HCT116 (cell line): ENCODE measurements at places on chromosomes 13 and 19. TPM values are rescaled to one million over a fixed set of nuclear protein-coding genes. Genes with fewer than 3 reads are reported as not detected.
A peak's percentile ranks its signal among the peaks of the same experiment; 100 is the strongest.

The TMIGD2 gene
- total RNA-seq, result not detected

- DNase-seq, result no peak
These were observed 44.8 kb upstream of the FLT1 start for GRCh38 chr13:28539625-28540286.

- DNase-seq, result no peak
These were observed at the start of gene HOMER3 for GRCh38 chr19:18940769-18941627. TSS of gene HOMER3 (minus strand) at chr19:18941217. CDS start at chr19:18938982, 2,235 bp downstream.

GRCh38 chr13:37870489-37870845 lies 895 bp upstream of the TRPC4 start:
- no peak for DNase-seq

- no peak for DNase-seq
These were observed 121.0 kb downstream of the MRPL57 start for GRCh38 chr13:21297447-21297846.

GRCh38 chr13:38398711-38399493 lies 49.3 kb downstream of the UFM1 start:
- DNase-seq, result no peak

DNA sequence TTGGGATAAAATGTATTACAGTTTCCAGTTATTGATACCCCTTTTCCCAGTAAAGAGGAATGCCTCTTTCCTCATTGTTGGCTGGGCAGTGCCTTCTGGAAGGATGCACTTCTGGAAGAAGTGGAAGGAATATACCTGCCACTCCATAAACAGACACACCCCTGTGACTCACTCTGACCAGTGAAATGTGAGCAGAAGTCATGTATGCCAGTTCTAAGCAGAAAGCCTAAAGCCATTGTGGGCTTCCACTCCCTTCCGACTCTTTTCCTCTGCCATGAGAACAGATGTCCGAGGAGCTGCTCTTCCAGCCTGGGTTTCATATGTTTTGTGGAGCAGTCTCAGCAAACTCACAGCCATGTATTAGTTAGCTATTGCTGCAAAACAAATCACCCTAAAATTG lies 166.1 kb upstream of the SERP2 start:
- DNase-seq, result no peak

GRCh38 chr13:59348617-59349016 lies 815.1 kb downstream of the DIAPH3 start:
- no peak for DNase-seq

GRCh38 chr13:55067946-55068345 lies 2039.3 kb downstream of the OLFM4 start:
- DNase-seq, result no peak

- DNase-seq, result no peak
These were observed 30.9 kb downstream of the RASA3 start for GRCh38 chr13:114101358-114102130.

DNA sequence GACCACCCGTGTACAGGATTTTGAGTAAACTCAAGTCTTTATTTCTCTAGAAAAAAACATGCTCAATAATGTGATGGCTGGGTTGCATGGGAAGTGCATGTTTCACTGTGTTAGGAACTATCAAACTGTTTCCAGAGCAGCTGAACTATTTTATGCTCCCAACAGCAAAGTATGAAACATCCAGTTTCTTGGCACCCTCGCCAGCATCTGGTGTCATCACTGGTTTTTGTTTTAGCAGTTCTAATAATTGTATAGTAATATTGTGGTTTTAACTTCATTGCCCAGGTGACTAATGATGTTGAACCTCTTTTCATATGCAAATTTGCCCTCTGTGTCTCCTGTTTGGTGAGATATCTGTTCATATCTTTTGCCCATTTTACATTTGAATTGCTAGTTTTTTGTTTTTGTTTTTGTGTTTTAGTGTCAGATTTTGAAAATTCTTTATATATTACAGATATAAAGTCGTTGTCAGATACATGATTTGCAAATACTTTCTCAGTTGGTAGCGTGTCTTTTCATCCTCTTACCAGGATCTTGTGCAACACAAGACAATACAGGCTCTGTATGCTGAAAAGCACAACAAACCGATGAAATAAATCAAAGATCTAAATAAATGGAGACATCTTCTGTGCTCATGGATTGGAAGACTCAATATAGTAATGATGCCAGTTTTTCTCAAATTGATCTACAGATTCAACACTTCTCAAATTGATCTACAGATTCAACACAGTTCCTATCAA lies 87.8 kb downstream of the IPO5 start:
- DNase-seq, result no peak

GRCh38 chr19:38538793-38539528 lies 78.8 kb downstream of the MAP4K1 start:
- no peak for DNase-seq

The CGB5 gene
- total RNA-seq, result not detected

- DNase-seq, result no peak
These were observed 128.9 kb downstream of the COG6 start for GRCh38 chr13:39784347-39784746.

DNA sequence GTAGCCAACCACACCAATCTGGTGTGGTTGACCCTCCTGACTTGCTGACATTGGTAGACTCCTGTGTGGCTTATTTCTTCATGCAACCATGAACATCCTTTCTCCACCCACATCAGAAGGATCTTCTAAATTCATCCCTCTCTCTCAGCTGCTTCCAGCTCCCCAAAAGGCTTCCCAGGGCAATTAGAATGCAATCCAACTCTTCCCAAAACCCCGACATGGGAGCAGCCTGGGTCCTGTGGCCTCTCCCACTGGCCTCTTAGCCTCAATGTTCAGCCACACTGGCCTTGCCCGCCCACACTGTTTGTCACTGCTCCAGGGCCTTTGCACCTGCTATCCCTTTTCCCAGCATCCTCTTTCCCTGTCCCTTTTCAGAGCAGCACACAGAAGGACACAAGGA lies 199.8 kb upstream of the SGCG start:
- no peak for DNase-seq

DNA sequence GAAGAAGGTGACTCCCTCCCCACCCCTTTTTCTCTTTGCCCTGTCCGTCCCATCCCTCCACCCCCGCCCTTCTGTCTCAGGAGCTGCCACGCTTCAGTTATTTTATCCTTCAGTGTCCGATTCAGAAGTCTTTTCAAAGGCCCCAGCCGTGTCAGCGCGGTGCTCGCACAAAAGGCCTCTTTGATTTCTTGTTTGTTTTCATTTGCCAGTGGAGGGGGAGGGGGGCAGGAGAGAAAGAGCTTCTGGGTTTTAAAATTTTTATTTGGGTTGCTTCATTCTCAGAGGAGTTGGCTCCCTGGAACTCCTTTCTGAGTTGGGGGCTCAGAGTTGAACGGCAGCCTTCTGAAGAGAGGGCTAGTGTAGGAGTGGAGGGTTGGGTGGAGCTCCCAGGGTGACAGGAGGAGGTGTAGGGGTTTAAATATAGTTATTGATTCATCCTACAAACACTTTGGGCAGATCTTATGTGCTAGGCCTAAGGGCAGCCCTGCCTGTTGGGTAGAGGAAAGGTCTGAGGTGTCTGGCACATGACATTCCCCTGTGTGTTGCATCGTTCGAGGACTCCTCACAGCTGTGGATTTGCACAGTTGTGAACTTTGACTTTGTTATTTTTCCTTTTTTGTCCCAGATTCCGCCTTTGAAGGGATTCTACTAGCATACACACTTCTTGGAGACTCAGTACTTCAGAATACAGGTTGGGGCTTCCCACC lies 36.8 kb downstream of the NFIX start:
- DNase-seq, result no peak

DNA sequence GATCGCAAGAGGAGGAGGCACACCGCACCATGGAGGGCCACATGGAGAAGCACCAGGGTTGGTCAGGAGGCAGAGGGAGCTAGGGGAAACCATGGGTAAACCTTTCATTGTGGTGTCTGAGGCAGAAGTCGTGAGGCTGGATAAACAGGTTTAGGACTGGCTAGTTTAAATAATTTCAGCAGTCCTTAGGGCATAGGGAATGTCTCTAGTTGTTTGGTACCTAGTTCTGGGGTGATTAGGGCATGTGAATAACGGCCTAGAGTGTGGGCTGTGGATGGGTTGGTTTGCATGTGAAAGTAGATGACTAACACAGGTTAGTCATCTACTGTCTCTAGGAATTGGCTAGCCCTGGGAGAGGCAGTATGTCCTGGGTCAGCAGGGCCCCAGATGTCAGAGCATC lies 102.3 kb downstream of the STOML3 start:
- DNase-seq, result no peak

GRCh38 chr19:17225053-17225452 lies 973 bp upstream of the OCEL1 start:
- DNase-seq, result no peak

DNA sequence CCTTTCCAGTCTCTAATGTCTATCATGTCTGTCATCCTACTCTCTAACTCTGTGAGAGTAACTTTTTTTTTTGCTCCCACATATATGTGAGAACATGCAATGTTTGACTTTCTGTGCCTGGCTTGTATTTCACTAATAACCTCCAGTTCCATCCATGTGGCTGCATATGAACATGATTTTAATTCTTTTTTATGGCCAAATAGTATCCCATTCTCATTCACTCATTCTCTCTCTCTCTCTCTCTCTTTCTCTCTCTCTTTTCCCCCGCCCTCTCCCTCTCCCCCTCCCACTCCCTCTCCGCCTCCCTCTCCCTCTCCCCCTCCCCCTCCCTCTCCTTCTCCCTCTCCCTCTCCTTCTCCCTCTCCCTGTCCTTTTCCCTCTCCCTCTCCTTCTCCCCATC lies 52.0 kb downstream of the DNAJC3 start:
- DNase-seq, result no peak

DNA sequence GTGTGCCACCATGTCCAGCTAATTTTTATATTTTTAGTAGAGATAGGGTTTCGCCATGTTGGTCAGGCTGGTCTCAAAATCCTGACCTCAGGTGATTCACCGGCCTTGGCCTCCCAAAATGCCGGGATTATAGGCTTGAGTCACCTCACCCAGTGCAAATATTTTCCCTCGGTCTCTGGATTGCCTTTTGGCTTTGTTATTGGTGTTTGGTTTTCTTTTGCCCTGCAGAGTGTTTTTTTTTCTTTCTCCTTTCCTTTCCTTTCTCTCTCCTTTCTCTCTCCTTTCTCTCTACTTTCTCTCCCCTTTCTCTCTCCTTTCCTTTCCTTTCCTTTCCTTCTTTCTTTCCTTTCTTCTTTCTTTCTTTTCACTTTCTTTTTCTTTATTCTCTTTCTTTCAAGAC lies 33.2 kb downstream of the KDM4B start:
- peak; percentile 16 for DNase-seq

DNA sequence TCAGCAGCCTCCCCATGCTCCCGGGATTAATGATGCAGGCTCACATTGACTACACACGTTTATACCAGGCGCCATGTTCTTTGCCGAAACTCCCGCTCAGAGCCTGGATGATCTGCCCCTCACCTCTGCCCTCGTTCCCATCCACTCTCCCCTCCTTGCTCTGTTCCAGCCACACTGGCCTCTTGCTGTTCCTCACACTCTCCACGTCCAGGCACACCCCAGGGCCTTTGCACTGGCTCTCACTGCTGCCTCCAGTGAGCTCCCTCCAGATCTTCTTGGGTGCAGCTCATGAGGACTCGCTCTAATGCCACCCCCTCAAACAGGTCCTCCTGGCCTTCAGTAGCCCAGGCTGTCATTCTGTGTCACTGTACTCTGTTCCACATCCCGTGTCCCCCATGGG lies 39.2 kb downstream of the DPF1 start:
- no peak for DNase-seq

GRCh38 chr19:55676383-55676782 lies 1.4 kb downstream of the EPN1 start:
- no peak for DNase-seq

The FUT1 gene
- 14.1 TPM for total RNA-seq

DNA sequence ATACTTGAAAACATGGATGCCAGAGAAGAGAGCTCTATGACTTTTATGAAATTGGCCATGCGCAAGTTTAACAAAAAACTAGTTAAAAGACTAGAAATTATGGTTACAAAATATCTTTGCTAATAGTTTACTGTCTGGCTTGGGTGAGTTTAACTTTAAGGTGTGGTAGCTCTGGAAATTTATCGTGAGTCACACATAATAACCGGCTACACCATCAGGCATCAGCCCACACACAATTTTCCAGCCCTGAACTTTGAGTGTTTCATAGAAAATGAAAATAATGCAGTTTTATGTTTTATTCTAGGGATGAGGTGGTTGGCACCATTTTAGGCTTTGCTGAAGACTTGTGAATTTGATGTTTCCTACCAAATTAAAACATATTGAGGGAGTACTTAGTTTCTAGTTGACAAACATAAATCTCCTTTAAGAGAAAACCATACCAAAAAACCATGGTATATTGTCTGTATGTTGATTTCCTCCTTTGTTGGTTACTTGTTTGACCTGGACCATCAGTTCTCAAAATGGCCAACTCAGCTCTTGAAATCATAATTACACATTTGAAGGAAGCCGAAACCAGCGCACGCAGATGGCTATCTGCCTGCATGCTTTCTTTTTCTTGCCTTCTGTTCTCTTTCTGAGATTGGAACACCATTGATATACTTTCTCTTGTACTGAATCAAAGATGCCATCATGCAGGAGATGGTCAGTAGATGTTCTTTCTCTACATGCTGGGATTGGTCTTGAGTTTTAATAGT lies 125.1 kb downstream of the AKAP11 start:
- DNase-seq, result no peak

The KASH5 gene
- not detected for total RNA-seq

The TJP3 gene
- 69.6 TPM for total RNA-seq

The RUBCNL gene
- 0.42 TPM for total RNA-seq

- no peak for DNase-seq
These were observed 291.2 kb upstream of the PCDH20 start for GRCh38 chr13:61706899-61707298.

DNA sequence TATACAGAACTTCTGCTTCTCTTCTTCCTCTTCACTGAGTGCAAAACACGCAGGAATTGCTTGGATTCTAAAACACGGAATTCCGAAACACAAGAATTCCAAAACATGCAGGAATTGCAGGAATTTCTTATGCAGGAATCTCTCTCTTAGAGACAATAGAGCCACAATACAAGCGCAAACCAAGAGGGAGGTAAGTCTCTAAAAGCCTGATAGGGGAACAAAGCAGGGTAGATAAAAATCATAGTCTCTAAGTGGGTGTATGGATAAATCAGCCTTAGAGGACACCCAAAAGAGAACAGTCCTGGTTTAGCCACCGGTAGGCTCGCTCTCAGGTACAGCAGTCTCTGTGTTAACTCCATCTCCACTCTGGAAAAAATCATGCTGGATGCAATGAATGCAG lies 112.9 kb downstream of the LHFPL6 start:
- DNase-seq, result no peak

The SGCG gene
- 0.15 TPM for total RNA-seq
